ENCODE measurements at places on chromosomes 7 and 10. TPM values are rescaled to one million over a fixed set of nuclear protein-coding genes. Genes with fewer than 3 reads are reported as not detected.

The CRHR2 gene
- total RNA-seq, result not detected

The FGFBP3 gene
- total RNA-seq, result 0.64 TPM

- DNase-seq, result peak; percentile 42
These were observed 68.3 kb upstream of the FAM171A1 start for GRCh38 chr10:15439341-15439842.

- no peak for DNase-seq
These were observed 73.7 kb downstream of the FOXL3 start for GRCh38 chr7:363626-364025.

DNA sequence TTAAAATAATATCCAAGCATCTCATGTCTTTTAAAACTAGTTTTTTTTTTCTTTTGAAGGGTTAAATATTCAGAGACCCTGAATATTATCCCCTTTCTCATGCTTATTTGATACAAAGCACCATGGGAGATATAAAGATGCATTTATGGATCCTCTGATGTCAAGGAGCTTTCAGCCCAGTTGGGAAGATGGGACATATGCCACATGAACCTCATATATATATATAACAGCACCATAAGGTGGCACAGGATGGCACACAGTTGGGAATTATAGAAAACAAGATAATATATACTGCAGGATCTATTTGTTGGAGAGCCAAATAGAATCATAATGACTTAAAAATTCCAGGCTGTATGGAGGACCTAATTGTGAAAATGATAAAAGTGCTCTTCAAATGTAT is 185.4 kb upstream of the IMMP2L start:
- no peak for DNase-seq

GRCh38 chr7:117146059-117146458 is 176.8 kb downstream of the WNT2 start:
- DNase-seq, result no peak

Measured in LHCN-M2 (cell line).